Activated naive CD8-positive, alpha-beta T cell treated with anti-CD3 and anti-CD28 coated beads for 36 hours (primary cell): ENCODE measurements at places on chromosomes 12 and 14. TPM values are rescaled to one million over a fixed set of nuclear protein-coding genes. Genes with fewer than 3 reads are reported as not detected.

Gene C14orf132
- total RNA-seq, result 1.7 TPM

Gene RNASE13
- total RNA-seq, result not detected

Gene FLVCR2
- total RNA-seq, result 0.64 TPM

Gene INSM2
- not detected for total RNA-seq

Gene SUPT16H
- 218 TPM for total RNA-seq
